ENCODE measurements at places on chromosomes 2 and 18.

DNA sequence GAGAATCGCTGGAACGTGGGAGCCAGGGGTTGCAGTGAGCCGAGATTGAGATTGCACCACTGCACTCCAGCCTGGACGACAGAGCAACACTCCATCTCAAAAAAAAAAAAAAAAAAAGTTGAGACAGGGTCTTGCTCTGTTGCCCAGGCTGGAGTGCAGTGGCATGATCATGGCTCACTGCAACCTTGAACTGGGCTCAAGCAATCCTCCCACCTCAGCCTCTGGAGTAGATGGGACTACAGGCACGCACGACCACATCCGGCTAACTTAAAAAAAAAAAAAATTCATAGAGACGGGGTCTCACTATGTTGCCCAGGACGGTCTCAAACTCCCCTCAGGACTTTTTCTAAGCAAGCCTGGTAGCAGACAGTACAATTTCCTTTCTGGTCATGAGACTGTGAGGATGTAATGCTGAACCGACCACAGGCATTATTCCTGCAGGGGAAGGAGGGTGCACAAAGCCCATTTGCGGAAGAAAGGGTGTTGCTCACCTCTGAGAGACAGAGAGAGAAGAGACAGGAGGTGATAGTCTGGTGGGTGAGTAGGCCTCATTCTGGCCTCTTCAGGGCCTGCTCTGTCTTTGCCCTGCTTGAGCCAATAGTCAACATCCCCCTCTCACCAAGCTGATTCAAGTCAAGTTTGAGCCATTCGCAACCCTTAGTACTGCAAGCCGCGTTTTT lies 205.3 kb downstream of the ZFP36L2 start:
- no peak for DNase-seq

DNA sequence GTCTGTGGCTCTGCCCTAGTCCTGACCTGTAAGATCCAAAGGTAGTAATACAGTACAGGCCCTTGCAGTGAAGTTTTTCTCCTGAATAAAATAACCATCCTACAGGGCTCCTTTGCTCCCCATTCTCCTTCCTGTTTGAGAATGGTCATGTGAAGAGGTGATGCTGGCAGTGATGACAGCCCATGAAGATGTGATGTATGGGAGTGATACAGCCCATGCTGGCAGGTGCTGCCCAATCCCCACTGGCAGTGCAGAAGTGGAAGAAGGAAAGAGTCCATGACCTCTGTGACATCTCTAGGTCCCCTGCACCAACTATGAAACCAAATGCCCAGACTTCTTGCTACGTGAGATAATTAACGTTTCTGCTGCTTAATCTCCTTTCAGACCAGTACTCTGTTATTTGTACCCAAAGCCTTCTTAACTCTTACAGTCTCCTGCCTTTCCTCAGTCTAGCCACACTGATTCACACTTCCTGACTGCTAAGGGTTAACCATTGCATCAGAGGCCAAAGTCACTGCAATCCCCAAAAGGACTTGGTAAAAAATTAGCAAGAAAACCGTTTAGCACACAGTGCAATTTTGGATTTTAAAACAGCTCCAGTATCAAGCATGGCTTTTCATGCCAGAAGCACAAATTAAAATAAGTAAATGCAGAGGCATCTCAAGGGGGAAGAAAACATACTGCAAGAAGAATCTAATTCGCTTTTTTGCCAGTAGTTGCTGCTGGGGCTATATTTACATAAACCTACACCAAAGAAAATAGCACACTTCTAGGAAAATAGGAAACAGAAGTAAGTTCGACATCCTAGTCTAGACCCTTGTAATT lies 98.0 kb downstream of the STK39 start:
- no peak for DNase-seq

GRCh38 chr2:73205611-73206010 lies 3.2 kb downstream of the NOTO start:
- DNase-seq, result no peak

- DNase-seq, result no peak
Observed at GRCh38 chr2:189802396-189802912, 18.2 kb downstream of the PMS1 start.

- no peak for DNase-seq
Observed at GRCh38 chr2:64325852-64326577, 127.9 kb upstream of the LGALSL start.

DNA sequence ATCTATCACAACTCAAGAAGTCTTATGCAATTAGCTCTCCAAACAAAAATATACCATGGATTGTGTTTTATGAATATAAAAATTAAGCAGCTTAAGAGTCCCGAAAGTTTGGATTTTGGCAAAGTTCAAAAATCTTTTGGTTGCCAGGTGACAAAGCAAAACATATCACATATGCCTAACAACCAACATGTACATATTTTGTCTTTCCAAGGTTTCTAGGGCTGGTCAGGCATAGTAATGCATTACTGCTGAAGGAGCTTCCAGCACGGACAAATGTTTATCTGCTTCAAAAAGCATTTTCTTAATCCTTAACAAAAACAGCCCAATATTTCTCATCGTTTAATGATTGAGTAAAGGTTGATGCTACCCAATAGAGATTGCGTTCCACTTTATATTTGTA lies 1327.1 kb upstream of the ZEB2 start:
- no peak for DNase-seq

- DNase-seq, result no peak
Observed at GRCh38 chr2:183991968-183992367, 606.4 kb upstream of the ZNF804A start.

GRCh38 chr18:10442551-10442971 lies 11.9 kb upstream of the APCDD1 start:
- DNase-seq, result peak; percentile 52

DNA sequence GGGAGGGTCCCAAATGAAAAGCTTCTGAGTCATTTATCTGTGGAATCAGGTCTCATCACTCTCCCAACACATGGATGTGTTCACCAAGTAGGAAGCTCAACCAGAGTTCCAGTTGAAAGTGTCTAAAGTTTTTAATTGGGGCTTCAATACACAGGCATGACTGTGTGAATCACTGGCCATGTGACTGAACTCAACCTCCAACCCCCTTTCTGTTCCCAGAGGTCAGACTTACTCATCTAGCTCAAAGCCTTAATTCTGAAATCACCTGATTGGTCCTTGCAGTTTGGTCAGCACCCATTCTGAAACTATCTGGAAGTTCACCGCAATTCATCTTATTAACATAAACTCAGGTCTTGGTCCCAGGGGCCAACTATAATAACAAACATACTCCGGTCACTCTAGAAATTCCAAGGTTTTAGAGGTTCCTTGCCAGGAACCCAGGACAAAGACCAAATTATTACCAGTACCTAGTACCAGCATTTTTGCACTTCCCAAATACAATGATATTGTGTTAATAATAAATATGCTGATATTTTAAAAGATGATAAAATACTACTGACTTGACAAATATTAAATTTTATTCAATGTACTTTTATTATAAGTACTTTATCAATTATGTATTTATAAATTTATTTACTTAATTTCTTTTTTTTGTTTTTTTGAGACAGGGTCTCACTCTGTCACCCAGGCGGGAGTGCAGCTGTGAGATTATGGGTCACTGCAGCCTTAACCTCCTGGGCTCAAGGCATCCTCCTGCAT lies 10.7 kb upstream of the RBM45 start:
- DNase-seq, result no peak

DNA sequence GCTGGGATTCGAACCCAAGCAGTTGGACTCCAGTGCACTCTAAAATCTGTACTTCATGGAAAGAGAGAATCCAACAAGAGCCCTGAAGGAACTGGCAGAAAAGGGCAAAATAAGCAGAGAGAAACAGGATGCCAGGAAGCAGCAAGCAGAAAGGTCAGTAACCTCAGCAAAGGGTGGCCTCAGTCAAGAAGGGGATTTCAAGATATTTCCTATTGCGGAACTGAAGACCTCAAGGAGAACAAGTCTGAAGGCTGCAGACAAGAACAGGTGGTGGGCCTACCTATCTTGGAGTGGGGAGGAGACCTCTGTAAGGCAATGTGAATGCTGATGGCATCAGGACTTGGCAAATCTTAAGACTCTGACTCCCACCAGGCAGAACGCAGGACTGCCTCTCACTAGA lies 20.1 kb upstream of the MREG start:
- no peak for DNase-seq

- DNase-seq, result no peak
Observed at GRCh38 chr2:200310545-200310971, 4.1 kb downstream of the SPATS2L start.

DNA sequence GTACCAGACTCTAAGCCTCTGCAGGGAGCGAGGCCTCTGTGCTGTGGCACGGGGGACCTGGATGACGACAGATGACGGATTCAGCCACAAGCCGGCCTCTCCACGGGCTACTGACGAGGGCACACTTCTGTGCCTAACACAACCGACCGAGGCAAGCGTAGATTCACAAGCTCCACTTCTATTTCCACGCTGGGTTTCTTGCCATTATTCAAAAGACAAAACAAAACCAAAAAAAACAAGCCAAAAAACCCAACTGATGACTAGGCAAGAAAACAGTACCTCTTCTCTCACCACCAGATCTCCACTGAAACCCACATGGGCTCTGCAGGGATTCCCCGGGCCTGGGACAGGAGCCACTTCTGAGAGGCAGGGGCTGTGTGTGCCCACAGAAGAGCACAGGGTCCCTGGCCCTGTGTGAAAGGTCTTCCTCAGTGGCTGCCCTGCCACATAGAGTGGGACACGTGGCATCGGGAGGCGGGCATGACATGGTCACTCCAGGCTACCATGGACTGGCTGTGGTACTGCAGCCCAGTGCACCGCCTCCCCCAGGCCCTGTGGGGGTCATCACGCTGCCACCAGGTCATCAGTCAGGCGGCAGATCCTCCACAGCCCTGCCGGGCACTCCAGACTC lies 254.7 kb downstream of the HDAC4 start:
- DNase-seq, result no peak

DNA sequence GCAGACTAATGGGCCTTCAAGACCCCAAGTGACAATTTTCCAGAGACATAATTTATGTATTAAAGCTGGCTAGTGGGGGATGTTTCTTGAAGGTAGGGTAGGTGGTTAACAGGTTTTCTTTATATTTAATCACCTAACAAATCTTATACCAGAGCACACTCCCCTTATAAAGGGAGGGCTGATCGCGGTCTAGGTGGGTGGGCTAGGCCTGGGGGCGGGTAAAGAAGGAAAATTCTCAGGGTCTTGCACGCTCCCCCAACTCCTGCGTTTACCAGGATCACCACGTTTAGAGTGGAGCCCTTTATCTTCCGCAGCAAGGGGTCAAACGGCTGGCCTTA lies 19.9 kb upstream of the CXXC1 start:
- DNase-seq, result no peak

DNA sequence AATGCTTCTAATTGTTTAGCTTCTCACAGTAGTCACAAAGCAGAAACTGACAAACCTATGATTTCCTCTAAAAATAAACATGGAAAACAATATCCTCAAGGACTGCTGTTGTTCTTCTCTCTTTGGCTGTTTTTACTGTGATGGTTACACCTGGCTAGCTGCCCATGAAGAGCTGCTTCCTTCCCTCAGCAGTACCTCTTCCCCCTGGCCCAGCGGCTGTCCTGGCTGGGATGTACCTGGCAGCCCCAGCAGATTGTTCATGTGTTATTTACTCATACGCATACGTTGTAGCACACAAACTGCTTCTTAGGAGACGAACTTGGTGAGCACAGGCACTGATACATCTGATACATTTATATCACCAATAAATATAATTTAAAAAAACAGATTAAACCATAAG lies 27.4 kb downstream of the NEMP2 start:
- DNase-seq, result no peak

DNA sequence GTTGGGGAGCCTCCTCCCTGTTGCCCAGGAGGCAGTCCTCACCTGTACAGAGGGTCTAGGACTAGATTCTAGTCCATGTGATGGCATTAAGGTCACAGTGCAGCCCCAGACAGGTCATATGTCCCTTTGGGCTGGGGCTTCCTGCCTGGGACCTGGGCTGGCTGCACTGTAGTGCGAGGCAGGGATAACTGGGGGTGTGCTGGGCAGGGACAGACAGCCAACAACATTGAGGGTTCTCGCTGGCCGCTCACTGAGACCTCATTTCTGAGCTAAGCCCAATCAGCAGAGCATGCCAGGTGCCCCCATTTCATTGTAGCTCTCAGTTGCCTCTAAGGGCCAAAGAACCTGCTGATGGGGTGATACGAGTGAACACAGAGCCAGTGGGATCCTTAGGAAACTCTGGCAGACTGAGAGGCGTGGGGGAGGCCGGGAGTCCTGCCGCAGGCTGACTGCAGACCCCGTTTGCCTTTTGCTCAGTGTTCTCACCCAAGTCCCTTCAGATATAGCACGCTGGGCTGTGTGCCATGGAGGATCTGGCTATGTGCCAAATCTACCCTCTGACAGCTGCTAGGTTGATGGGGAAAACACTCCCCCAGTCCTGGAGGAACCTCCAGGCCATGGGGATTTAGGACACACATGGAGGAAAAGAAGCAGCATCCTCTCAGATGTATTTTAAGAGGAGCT lies 51.9 kb downstream of the DYSF start:
- DNase-seq, result no peak

DNA sequence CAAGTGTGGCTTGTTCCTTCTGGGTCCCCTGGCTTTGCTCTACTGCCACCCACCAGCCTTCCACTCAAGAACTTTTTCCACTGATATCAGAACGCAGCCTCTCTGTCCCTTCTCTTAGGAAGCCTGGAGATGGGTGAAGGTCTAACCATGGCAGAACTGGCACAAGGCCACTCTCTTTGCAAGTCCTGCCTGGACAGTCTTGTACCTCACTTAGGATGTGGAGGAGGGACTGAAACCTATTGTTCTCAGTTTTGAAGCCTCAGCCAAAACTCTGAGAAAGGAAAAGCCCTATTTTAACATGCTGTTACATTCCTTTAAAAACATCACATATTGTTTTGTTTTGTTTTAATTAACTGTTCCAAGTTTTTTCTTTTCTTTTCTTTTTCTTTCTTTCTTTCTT lies 58.9 kb upstream of the NCOA1 start:
- DNase-seq, result no peak

DNA sequence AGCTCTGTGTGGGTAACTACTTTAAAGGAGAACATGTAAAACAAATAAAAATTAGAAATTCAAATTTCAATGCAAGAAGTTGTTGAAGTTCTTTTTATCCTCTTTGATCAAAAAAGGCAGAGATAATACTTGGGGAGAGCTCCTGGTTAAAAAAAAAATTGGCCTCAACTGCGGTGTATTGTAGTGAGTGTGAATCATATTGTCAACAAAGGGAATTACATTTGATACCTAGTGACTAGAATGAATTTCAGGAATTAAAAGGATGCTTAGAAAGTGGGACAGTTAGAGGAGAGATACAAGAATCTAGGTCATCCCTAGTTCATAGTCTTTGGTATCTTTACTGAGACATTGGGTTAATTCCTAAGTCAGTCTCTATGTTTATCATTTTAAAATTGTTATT lies 473.0 kb downstream of the CCDC85A start:
- DNase-seq, result no peak

Measured in anterior cingulate cortex (tissue), 58 donors.